ENCODE measurements at places on chromosomes 4 and X.

DNA sequence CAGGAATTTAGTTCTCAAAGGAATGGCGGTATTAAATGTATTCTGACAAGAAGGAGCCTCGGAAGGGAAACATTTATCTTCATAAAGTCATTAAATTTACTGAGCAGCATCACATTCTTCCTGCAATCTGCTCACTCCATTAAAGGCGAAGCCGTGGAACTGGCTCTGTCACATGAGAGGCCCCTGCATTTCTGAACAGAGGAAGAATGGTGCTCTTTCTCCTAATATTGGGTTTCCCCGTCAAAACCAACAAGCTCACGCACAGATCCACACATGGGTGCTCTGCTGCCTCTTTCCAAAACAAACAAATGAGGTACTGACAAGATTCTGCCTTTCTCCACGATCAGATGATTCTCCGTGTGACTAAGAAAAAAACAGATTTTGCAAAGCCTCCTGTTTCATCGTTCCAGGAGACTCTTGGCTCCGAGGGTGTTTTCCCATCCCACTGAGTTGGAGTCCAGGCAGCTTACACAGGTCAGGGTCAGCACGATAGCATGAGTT, 191.2 kb downstream of the IDS start:
- DNase-seq: no peak

DNA sequence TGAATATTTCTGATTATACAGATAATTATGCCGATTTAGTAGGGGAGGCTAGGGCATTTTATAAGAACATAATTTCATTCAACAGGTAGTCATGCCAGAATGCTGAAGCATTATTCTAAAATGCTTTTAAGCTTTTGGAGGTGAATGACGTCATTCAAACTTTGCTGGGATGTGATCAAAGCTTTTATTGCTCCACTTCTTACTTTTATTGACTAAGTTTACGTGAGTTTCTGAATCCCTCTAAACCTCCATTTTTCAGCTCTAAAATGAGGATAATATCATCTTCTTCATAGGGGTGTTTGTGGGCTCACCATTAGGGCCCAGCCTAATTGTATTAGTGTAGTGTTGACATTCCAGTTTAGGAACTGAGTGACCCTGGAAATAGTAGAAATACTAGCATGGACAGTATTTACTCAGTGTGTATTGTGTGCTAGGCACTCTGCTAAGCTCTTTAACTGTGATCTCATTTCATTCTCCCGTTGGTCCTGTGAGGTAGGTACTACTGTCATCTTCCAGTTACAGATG, 3.0 kb downstream of the WWC2 start:
- DNase-seq: no peak

- DNase-seq: no peak
Measured at GRCh38 chr4:41722181-41722580, 26.3 kb downstream of the PHOX2B start.

- no peak for DNase-seq
Measured at GRCh38 chr4:84177831-84178542, 321.1 kb downstream of the NKX6-1 start.

- DNase-seq: no peak
Measured at GRCh38 chr4:21726255-21726815, 222.2 kb downstream of the KCNIP4 start.

DNA sequence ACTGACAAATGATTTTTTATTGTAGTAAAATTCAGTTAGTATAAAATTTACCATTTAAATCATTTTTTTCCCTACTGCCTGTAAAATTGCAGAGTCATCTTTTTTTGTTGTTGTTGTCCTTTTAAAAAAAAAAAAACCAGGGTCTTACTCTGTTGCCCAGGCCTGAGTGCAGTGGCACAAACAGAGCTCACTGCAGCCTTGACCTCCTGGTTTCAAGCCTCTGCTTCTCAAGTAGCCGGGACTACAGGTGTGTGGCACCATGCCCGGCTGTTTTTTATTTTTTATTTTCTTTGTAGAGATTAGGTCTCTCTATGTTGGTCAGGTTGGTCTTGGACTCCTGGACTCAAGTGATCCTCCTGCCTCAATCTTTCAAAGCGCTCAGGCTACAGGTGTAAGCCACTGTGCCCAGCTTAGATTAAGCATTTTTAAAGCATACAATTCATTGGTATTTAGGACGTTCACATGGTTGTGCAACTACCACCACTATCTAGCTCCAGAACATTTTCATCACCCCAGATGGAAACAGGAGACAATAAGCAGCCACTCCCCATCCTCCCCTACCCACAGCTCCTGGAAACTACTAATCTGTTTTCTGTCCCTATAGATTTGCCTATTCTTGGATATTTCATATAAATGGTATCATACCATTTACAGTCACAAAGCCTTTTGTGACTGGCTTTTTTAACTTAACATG, 59.7 kb upstream of the PGRMC2 start:
- DNase-seq: no peak

- DNase-seq: no peak
Measured at GRCh38 chr4:167428156-167428555, 193.9 kb upstream of the SPOCK3 start.

DNA sequence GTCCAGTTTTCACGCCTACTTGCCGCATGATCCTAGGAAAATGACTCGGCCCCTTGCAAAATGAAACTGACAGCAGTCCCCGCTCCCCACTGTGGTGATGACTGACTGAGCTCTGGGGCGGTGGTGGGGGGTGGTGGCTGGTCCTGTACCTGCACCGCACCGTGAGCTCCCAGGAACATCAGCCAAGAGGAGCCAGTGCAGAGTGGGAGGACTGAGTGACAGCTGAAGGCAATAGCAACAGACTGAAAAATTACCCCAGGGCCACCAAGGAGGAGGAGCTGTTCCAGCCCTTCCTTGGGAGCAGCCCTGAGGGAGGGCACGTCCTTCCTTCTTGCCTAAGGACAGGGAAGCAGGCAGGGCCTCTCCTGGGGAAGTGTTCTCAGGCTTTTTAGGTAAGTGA, 2.4 kb upstream of the C4orf50 start:
- no peak for DNase-seq

- no peak for DNase-seq
Measured at GRCh38 chr4:80243274-80244018, 23.0 kb upstream of the FGF5 start.

DNA sequence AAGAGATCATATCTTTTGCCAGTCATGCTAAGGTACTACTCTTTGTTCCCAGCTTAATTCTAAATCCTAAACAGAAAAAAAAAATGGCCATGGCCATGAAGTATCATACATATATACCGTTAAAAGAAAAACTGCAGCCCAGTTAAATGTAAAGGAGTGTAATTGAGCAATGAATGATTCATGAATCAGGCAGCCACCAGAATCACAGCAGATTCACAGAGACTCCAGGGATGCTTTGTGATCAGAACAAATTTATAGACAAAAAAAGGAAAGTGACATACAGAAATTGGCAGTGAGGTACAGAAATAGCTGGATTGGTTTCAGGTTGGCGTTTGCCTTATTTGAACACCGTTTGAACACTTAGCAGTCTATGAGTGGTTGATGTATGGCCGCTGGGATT, 42.1 kb upstream of the PDGFC start:
- DNase-seq: no peak

DNA sequence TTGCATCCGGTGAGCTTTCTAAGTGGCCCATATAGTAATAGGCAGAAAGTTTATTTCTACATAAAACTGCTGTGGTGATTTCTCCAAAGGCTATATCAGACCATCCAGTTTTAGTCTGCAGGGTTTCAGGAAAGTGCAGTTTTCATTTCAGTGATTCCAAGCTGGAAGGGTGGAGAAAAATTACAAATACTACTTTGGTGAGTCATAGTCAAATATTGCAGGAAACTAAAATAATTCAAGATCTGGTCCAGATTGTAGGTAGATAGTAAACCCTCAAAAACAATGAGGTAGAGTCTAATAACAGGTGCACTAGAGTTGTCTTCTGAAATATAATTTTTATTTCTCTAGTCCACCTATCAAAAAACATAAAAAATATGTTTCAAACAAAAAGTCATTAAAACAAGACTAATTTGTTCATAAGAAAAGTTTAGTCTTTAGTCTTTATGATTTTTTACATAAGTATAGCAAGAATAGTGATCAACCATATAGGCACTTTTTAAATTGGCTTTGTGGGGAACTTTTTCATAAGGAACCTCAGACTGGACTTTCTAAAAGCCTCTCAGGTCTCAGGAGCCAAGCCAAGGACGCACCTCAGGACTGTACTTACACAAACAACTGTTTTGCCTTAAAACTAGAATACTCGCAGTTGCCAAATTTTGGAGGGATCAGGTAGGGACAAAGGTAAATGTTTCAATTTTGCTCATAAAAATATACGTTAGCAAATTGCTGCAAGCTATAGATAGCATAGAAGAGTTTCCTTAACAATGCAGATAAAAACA, 101.8 kb upstream of the TLR3 start:
- DNase-seq: no peak

GRCh38 chr4:150949943-150950342, 65.1 kb downstream of the LRBA start:
- DNase-seq: no peak

- no peak for DNase-seq
Measured at GRCh38 chr4:73170518-73171198, 87.9 kb downstream of the ANKRD17 start.

GRCh38 chr4:26830701-26831100, 29.9 kb upstream of the STIM2 start:
- DNase-seq: no peak

DNA sequence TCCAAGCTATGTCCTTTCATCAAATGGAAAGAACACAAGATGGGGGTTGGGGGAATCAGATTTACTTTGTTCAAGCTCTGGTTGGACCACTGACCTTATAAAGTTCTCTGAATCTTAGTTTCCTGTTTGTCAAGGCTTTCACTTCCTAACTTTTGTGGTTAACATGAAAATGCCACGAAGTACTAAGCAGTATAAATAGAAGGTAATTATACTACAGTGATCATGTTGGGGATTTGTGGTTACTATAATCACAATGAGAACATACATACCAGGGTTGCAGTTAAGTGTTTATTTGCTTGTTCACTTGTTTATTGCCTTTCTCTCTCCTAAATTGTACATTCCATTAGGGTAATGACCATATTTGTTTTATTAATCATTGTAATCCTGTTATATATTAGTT, 53.2 kb downstream of the SPRY1 start:
- DNase-seq: no peak

DNA sequence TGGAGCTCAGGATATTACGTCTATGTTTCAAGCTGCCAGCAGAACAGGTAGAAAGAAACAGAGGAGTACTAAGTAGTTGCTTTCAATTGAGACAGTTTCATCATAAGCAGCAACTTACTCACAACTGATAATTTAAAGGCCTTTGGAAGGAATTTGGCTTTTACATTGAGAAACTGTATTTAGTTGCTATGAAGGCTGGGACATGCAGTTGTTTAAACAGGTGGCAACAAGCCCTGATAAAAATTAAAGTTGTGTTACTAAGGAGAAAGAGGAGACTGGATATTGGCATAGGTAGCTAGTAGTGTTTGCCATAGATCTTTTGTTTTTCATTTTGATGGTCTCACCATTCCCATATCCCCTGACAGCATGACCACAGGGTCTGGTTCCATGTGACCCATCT, 18.4 kb downstream of the MID1IP1 start:
- DNase-seq: no peak

DNA sequence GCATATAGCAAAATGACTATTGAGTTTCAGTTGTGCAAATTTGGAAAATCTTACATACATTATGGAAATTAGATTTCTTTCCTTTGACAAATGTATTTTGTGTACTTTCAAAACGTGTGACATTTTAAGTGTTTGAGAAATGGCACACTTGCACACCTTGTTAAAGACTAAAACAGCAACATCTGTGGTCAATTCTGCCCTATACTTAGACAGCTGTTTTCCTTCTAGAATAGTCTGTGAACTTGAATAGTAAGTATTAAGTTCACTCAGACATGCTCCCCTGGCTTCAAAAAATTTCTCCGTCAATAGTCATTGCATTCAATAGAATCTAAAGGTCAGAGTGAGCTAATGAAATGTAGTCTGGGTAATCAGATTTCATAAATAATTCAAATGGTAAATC, 21.7 kb upstream of the TBC1D9 start:
- no peak for DNase-seq

- peak; percentile 12 for DNase-seq
Measured at GRCh38 chr4:168877511-168878491, 132.3 kb downstream of the CBR4 start.

DNA sequence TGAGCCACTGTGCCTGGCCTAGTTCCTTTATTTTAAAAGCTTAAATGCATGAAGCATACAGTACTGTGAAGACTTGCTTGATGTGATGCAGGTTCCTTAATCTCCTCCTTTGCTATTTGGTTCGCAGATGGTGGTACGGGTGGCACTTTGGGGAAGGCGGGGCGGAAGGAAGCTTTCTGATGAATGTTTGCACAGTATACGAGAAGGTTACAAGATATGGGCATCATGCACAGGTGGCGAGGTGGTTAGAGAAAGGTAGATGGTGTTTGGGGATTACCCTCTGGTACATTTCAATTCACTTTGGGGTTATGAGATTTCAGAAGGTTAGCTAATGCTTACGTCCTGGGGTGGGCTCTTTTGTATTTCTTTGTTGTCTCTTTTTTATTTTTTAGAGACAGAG, 17.2 kb downstream of the RHOH start:
- no peak for DNase-seq

GRCh38 chr4:115515366-115515765, 401.9 kb upstream of the NDST4 start:
- DNase-seq: no peak

DNA sequence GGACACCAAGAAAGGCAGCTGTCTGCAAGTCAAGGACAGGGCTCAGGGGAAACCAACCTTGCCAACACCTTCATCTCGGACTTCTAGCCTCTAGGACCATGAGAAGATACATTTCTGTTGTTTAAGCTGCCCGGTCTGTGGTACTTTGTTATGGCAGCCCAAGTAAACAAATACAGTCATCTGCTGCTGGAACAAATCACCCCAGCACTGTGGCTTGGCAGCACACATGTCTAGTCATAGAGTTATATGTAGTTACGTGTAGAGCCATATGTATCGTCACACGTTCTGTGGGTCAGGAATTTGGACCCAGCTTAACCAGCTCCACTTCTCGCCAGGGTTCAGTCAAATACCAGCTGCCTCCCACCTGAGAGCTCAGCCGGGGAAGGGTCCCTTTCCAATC, 2.5 kb downstream of the HTT-AS start:
- no peak for DNase-seq

- no peak for DNase-seq
Measured at GRCh38 chr4:41369680-41370079, 113.0 kb downstream of the UCHL1 start.

- no peak for DNase-seq
Measured at GRCh38 chr4:40489961-40490360, 139.7 kb downstream of the RBM47 start.

- DNase-seq: no peak
Measured at GRCh38 chr4:159150821-159151390, 48.0 kb downstream of the RAPGEF2 start.

GRCh38 chr4:80142394-80143306, 54.7 kb upstream of the PRDM8 start:
- DNase-seq: no peak

DNA sequence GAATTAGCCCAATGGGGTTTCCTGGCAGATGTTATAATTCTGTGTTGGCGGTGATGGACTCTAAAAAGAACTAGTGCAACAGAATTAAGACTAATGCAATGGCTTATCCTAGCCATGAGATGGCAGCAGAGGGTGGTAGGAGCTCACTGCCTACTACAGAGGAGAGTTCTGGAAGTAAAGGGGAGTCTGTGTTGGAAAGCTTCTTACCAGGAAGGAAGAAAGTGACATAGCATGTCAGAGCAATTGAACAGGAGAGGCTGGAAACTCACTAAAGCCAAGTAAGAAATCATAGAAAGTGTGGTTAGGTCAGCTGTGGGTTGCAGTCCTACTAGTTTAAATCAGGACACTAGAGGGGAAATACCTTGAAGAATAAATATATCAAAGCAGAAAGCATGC, 6.3 kb upstream of the TRPC5OS start:
- no peak for DNase-seq

GRCh38 chr4:155943605-155944291, 9.9 kb downstream of the CTSO start:
- no peak for DNase-seq
